ENCODE measurements at places on chromosomes 3 and 15. TPM values are rescaled to one million over a fixed set of nuclear protein-coding genes. Genes with fewer than 3 reads are reported as not detected.

DNA sequence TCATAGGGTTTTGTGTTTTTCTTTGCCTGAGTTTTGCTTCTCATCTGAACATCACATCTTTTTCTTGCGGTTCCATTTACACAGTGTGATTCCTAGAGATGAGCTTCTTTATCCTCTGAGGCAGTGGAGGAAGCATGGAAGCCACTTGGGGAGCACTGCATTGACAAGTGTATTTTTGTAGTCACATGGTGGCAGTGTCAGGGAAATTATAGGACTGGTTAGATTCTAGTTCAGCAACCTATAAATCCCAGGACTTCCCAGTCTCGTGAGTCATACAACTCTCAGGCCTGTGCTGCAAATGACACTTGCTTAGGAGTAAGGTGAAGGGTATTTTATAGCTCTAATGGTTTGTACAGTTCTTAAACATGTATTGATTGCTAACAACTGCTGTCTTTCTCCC lies 58.4 kb downstream of the RBM6 start:
- no peaks in the 10 kb centered on the region for H3K36me3 ChIP-seq
- H3K27ac ChIP-seq: no peak overlapping the region

DNA sequence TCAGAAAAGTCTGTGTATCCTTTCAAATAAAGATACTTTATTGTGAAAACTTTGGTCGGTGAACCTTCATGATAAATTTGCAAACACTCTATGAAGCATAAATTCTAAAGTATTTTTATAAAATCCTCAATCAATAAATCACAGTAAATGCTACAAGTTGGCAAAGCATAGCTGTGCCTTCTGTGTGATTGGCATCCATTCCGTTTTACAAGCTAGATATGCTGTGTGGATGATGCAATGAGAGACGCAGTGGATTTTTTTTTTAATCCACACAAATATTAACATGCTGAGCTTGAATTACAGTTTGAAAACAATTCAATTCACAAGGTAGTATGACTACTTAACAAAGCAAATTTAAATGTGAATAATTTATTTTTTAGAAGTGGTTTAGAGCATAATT lies 937.2 kb downstream of the ZPLD1 start:
- H3K4me3 ChIP-seq: no peak overlapping the region
- no peaks in the 10 kb centered on the region for H3K36me3 ChIP-seq

Gene PLA2G4F
- 16.0 TPM for total RNA-seq

DNA sequence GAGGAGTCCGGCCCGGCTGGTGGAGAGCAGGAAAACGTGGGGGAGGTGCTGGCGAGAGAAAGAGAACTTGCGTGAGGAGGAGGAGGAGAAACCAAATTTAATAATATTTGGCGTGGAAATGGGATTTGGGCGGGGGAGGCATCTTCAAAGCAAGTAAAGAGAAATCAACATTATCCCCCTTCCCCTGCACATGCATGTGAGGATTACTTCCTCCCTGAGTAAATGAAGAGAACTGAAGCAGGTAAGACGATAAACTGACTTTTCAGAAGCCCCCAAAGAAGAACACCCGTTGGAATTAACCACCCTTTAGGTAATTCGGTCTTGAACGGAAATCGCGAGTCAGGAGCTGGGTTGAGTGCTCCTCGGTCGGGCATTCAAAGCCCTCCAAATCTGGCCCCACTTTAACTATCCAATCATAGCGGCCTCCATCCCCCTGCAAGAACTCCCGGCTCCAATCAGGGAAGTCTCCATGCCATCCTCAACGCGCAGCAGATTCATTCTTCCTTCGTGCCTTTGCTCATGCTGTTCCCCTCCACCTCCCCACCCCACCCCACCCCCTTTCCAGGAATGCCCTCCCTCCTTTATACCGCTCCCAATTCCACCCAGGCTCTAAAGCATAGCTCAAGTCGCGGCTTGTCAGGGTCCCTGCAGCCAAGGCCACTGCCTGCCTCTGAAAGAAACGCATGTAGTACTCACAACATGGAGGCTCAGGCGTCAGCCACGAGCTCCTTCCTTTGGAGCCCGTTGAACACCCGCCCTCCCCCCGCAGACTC lies 545 bp upstream of the RFX7 start:
- H3K36me3 ChIP-seq: no peaks in the 10 kb centered on the region
- H3K4me1 ChIP-seq: no peaks in the 10 kb centered on the region

- no peak for DNase-seq
- no peaks in the 10 kb centered on the region for H3K4me1 ChIP-seq
- no peak overlapping the region for H3K4me3 ChIP-seq
- no peak overlapping the region for H3K27ac ChIP-seq
- no peaks in the 10 kb centered on the region for H3K27me3 ChIP-seq
Measured at GRCh38 chr3:168071591-168072322, 24.0 kb downstream of the GOLIM4 start.

DNA sequence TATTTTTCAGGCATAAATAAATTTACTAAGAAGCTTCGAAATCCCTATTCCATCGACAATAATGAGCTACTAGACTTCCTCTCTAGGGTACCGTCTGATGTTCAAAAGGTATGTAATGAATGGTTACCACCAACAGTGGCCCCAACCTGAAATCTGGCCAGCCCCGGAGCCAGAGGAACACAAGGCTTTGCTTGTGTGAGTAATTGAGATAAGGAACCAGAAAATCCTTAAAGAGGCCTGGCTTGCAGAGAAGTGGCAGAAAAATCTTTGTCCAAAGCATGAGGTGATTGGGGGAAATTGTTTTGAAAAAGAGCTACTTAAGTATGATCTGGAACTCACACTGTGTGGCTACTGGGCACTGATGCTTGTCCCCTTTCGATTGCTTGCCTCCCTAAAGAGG lies 245.3 kb downstream of the MCTP2 start:
- no peaks in the 10 kb centered on the region for H3K27me3 ChIP-seq
- no peaks in the 10 kb centered on the region for H3K36me3 ChIP-seq
- no peak for DNase-seq
- H3K4me3 ChIP-seq: no peak overlapping the region
- H3K4me1 ChIP-seq: no peaks in the 10 kb centered on the region
- H3K27ac ChIP-seq: no peak overlapping the region

DNA sequence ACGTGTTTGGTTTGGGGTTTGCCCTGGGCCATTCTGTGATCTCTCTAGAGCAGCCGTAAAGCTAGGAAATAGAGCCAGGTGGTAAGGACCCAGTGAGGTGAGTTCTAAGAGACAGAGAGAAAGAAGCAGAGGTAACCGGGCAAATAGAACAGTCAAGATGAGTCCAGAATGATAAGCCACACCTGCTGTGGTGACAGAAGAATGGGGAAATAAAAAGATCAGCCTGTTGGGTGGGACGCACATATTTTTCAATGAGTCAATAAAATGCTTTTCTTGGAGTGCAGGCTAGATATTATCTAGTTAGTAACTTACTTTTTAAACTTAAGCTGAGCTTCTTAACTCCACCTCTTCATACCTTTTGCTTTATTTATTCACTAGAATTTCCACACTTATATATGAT lies 135.0 kb downstream of the NFKBIZ start:
- no peaks in the 10 kb centered on the region for H3K4me1 ChIP-seq
- no peaks in the 10 kb centered on the region for H3K27me3 ChIP-seq
- no peak overlapping the region for H3K27ac ChIP-seq
- no peak for DNase-seq

DNA sequence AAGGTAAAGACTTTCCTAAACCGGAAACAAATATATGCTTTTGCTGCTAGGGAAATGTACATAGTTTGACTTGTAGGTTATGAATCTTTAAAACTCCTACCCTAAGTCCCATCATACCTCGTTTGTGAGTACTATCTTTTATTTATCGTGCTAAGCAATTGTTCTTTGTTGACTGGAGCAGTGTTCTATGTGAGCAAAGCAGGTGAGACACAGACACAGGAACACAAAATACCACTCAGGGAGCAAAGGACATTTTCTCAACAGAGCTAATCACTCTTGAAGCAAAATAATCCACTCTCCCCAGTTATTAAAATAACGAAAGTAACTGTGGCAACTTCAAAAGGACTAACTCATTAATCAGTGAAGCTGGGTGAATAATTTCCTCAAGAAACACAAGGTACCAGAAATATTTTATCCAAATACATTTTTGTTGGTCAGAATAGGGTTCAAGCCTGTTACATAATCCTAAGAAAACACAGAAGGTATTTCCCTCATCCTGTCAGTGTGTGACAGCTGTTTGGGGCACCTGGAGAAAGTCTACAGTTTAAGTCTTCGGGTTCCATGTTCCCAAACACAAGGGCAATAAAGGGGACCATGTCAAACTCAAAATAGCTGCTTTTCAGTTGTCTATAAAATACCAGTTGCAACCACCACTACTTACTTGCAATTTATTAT lies 407.7 kb downstream of the FOXP1 start:
- no peaks in the 10 kb centered on the region for H3K4me1 ChIP-seq
- H3K27me3 ChIP-seq: no peaks in the 10 kb centered on the region
- H3K27ac ChIP-seq: no peak overlapping the region
- no peak for DNase-seq
- no peaks in the 10 kb centered on the region for H3K36me3 ChIP-seq

Gene CCR9
- 0.09 TPM for total RNA-seq

GRCh38 chr15:61467823-61468222 lies 238.7 kb upstream of the RORA start:
- no peak overlapping the region for H3K4me3 ChIP-seq
- no peak for DNase-seq
- H3K27ac ChIP-seq: no peak overlapping the region
- no peaks in the 10 kb centered on the region for H3K4me1 ChIP-seq
- H3K27me3 ChIP-seq: no peaks in the 10 kb centered on the region

DNA sequence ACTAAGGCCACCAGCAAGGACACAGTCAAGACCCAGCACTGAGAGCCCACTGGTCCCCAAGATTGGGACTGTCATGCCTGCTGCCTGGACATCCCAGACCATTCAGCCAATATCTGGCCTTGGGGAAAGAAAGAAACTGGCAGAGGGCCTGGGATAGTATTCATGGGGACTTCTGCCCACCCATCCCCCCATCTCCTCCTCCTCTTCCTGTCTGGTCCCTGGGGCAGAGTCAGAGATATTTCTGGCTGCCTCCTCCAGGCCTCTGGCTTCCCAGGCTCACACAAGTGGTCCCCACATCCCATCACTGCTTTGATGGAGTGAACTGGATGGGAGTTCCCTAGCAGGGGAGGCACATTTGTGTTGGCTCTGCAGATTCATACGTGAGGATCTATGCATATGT lies 4.2 kb upstream of the RASL12 start:
- H3K27me3 ChIP-seq: peaks cover 2% of the 10 kb centered on the region
- H3K27ac ChIP-seq: peak overlapping the region; percentile 36
- H3K4me3 ChIP-seq: no peak overlapping the region
- H3K4me1 ChIP-seq: no peaks in the 10 kb centered on the region

- no peaks in the 10 kb centered on the region for H3K27me3 ChIP-seq
- H3K4me3 ChIP-seq: no peak overlapping the region
- DNase-seq: no peak
- H3K36me3 ChIP-seq: no peaks in the 10 kb centered on the region
- no peak overlapping the region for H3K27ac ChIP-seq
Measured at GRCh38 chr3:128799653-128800052, 73.7 kb downstream of the RAB7A start.

DNA sequence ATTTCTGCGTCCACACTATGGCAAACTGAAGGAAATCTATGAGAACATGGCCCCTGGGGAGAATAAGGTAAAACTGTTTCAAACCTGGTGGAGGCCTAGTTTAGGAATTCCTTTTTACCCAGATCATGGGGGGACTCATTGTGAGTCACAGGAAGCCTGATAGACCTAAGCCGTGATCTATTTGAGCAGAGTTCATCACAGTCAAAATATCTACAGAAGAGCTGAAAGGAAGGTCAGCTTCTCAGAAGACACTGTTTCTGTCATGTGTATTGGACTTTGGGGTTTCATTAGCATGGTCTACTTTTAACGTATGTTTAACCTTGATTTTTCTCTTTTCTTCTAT lies 1.3 kb downstream of the PSMD2 start:
- peaks cover 5% of the 10 kb centered on the region for H3K4me1 ChIP-seq
- H3K27me3 ChIP-seq: no peaks in the 10 kb centered on the region
- no peak overlapping the region for H3K27ac ChIP-seq
- no peak for DNase-seq
- no peak overlapping the region for H3K4me3 ChIP-seq
- H3K36me3 ChIP-seq: peaks cover 11% of the 10 kb centered on the region

DNA sequence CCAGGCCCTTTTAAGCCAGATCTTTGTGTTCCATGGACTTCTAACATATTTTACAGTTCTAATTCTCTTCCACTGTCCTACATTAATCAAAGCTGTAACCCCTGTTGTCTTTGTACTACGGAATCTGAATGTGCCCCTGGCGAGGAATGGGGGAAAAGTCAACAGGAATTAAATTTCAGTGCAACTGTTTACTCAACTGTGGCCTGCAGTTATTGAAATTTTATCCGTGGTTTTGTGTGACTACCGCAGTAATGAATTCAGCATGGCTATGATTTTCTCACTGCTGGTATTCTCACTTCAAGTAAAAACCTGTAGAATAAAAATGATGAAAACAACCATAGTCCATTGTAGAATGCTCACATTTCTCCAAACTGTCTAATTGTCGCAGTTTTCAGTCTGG lies 388.0 kb downstream of the FOXP1 start:
- H3K4me3 ChIP-seq: no peak overlapping the region
- H3K36me3 ChIP-seq: no peaks in the 10 kb centered on the region
- no peak for DNase-seq
- peaks cover 5% of the 10 kb centered on the region for H3K4me1 ChIP-seq

DNA sequence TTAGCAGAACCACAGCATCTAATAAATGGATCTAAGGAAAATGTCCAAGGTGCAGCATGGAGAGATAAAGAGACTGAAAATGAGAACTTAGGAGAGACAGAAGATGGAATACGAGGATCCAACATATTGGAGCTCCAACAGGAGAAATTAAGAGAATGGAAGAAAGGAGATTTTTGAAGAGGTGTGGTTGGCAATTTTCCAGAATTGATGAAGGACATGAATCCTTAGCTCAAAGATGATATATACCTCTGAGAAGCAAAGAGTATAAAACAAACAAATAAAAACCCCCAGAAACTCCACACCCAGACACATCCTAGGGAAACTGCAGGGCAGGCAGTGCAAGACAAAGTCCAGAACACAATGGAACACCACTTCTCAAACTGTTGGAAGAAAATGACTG lies 141.2 kb downstream of the MEGF11 start:
- H3K4me1 ChIP-seq: no peaks in the 10 kb centered on the region
- no peak for DNase-seq
- peaks cover 1% of the 10 kb centered on the region for H3K27me3 ChIP-seq
- no peaks in the 10 kb centered on the region for H3K36me3 ChIP-seq
- no peak overlapping the region for H3K4me3 ChIP-seq

GRCh38 chr3:196207833-196208607 lies 3.2 kb downstream of the ZDHHC19 start:
- H3K27ac ChIP-seq: no peak overlapping the region
- H3K4me3 ChIP-seq: peak overlapping the region; percentile 7
- H3K4me1 ChIP-seq: no peaks in the 10 kb centered on the region

GRCh38 chr15:49079340-49080039 lies 33.2 kb upstream of the SECISBP2L start:
- no peak overlapping the region for H3K4me3 ChIP-seq
- no peaks in the 10 kb centered on the region for H3K4me1 ChIP-seq
- no peaks in the 10 kb centered on the region for H3K27me3 ChIP-seq
- DNase-seq: no peak

Gene LTK
- not detected for total RNA-seq

- no peaks in the 10 kb centered on the region for H3K4me1 ChIP-seq
- H3K4me3 ChIP-seq: no peak overlapping the region
- DNase-seq: no peak
- no peaks in the 10 kb centered on the region for H3K27me3 ChIP-seq
- no peak overlapping the region for H3K27ac ChIP-seq
Measured at GRCh38 chr15:99006146-99006545, 1.4 kb downstream of the PGPEP1L start.

- DNase-seq: no peak
- no peak overlapping the region for H3K27ac ChIP-seq
- no peak overlapping the region for H3K4me3 ChIP-seq
- H3K27me3 ChIP-seq: no peaks in the 10 kb centered on the region
- H3K36me3 ChIP-seq: no peaks in the 10 kb centered on the region
Measured at GRCh38 chr3:9111866-9112265, 137.6 kb downstream of the SRGAP3 start.

Gene ACOX2
- 19.7 TPM for total RNA-seq

Data from prostate gland (tissue), 2 donors.